Iris pigment epithelial cell (primary cell): ENCODE measurements at places on chromosomes 12 and 14.
A peak's percentile ranks its signal among the peaks of the same experiment; 100 is the strongest.

DNA sequence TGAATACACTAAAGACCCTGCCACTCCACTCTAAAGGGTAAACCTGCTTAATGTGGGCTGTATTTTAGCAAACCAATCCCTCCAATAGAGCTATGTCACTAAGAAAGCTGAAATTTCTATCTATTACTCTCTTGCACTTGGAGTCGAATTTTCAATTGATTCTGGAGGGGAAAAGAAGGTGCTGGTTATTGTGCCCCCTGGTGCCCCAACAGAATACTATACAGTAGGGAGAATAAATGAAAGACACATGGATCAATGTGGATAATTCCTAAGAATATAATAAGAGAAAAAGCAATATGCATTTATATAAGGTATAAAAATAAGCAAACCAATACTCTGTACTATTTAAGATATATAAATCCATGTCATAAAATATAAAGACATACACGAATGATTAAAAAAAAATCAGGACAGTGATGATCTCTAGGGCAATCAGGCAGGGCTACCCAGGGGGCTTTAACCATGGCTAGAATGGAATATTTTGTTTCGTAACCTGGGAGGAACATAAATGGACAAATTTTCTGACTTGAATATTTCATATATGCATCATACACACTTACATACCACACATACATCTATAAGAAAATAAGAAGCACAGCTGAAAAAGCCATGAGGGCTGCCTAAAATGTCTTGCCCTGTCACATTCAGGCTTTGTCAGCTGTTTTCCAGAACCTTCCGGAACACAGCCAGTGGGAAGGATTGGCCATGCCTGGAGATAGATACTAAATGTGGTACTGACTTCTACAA is 54.4 kb downstream of the EFCAB11 start:
- peak; percentile 41 for DNase-seq

- DNase-seq = no peak
Measured at GRCh38 chr12:131072451-131073230, 118.9 kb downstream of the ADGRD1 start.

GRCh38 chr14:63727231-63727735 is 582 bp downstream of the SGPP1 start:
- peak; percentile 49 for DNase-seq

DNA sequence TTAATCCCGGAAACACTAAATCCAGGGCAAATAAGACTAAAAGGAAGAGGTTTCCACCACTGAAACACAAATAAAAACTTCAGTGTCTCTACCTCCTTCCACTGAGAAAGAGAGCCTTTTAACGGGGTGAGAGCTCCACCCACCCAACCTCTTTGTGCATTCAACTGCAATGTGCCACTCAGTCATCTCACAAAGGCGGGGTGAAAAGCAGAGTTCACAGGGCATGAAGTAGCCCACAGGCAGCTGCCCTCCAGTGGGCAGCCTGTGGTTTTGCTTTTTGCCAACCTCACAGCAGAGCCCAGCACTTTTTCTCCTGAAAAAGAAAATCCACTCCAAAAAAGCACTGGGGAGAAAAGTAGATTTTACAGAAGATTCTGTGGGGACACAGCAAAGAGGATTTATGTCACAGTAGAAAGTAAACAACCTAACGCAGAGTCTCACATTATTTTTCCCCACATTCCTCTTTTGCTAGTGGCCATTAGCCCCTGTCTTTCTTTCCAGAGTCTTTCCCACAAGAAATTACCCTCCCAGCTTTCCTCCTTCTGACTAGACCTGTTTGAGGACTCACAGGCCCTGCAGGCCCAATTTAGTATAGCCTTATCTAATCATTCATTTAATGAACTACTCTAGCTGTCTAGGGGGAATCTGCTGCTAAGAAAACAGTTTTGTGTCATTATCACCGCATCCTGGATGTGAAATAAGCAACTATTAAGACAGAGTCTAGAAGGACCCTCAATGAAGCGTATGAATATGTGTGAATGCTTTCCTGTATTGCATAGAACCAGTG is 753.8 kb upstream of the FOXG1 start:
- DNase-seq = no peak

GRCh38 chr14:50381008-50381407 is 15.7 kb downstream of the CDKL1 start:
- DNase-seq = no peak

DNA sequence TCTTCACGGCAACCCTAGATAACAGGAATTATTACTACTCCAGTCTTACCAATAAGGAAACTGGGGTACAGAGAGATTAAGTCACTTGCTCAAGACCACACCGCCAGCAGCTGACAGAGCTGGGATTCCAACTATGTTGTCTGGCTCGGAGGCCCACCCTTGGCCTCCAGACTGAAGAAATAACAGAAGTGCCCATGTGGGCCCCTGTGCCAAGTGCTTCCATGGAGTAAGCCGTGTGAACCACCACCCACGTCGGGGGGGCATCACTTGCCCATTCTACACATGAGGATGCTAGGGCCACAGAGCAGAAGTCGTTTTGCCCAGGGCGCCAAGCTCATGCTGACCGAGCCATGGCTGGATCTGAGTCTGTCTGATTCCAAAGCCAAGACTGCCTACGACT is 926 bp upstream of the CMKLR1 start:
- no peak for DNase-seq

- DNase-seq = no peak
Measured at GRCh38 chr14:20184181-20184580, 6.5 kb upstream of the OR11G2 start.

GRCh38 chr12:55636853-55637252 is at the start of gene OR10P1:
OR10P1 (plus strand) TSS chr12:55636892; CDS start chr12:55636892, 0 bp downstream.
- DNase-seq = no peak

- DNase-seq = no peak
Measured at GRCh38 chr12:4723226-4723625, 3.0 kb downstream of the GALNT8 start.

DNA sequence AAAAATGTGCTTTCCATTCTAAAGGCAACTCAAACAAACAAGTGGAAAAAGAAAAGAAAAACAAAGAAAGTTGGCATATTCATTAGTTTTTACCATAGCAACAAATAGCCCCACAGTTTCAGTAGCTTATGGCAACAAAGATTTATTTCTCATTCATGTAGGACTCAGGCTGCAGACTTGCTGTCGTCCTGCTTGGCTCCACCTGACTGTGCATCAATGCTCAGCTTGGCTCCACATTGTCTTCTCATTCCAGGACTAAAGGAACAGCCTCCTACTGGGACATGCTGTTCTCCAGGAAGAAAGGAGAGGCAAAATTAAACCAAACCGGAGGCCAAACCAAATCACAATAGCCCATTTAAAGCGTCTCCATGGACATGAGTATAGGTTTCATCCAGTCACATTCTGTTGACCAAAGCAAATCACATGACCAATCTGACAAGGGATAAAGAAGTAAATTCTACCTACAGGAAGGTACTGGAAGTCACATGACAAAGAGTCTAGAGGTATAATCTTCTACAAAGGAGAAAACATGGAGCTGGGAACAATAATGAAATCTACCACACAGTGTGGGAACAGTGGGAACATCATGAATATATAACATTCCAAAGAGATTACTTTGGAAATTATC is 222.5 kb downstream of the PIK3C2G start:
- no peak for DNase-seq

DNA sequence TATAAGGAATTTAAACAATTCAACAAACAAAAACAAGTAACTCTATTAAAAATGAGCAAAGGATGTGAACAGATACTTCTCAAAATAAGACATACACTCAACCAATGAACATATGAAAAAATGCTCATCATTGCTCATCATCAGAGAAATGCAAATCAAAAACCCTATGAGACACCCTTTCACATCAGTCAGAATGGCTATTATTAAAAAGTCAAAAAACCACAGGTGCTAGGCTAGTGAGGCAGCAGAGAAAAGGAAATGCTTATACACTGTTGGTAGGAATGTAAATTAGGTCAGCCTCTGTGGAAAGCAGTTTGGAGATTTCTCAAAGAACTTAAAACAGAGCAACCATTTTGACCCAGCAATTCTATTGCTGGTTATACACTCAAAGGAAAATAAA is 52.0 kb downstream of the NAV3 start:
- no peak for DNase-seq

- no peak for DNase-seq
Measured at GRCh38 chr14:78075555-78076277, 94.5 kb upstream of the NRXN3 start.

DNA sequence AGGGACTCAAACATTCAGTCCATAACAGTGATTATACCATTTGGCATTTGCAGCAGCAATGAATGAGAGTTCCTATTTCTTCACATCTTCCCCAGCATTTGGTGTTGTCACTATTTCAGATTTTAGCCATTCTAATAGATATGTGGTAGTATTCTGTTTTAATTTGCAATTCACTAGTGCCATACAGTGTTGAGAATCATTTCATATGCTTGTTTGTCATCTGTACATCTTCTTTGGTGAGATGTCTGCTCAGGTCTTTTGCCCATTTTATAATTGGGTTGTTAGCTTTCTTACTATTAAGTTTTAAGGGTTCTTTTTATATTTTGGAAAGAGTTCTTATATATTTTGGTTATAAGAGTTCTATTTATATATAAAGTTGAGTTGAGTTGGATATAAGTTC is 276.5 kb downstream of the FUT8 start:
- no peak for DNase-seq

DNA sequence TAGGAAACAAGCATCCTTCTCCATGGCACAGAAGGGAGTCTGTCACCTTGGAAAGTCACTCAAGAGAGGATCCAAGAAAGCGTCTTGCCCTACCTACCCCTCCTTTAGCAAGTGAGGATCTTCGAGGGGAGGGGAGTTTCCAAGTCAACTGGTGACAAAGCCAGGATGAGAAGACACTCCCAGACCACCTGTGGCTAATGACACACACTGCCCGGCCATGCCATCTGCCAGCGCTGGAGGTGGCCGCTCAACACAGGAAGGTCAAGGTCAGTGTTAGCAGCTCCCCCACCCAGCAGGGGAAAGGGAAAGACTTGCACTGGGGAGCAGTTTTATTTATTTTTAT is 41.3 kb downstream of the ELK3 start:
- no peak for DNase-seq

GRCh38 chr12:30989754-30990153 is 63.2 kb downstream of the TSPAN11 start:
- peak; percentile 11 for DNase-seq

DNA sequence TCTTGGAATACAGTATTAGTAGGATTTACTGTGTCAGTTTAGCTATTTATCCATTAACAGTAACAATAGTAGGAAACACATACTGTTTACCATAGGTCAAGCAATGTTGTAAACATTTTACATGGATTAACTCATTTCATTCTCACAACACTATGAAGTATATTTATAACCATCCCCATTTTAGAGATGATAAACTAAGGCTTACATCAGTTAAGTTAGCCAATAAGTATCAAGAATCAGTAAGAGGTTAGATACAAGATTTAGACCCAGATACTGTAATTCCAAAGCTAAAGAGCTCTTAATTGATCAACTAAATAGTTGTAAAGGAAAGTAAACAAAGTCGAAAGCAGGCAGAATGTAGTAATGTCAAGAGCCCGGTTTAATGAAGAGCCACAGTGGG is 1.1 kb downstream of the SYNJ2BP start:
- no peak for DNase-seq

GRCh38 chr14:74804219-74804825 is 41.2 kb downstream of the YLPM1 start:
- DNase-seq = peak; percentile 58

DNA sequence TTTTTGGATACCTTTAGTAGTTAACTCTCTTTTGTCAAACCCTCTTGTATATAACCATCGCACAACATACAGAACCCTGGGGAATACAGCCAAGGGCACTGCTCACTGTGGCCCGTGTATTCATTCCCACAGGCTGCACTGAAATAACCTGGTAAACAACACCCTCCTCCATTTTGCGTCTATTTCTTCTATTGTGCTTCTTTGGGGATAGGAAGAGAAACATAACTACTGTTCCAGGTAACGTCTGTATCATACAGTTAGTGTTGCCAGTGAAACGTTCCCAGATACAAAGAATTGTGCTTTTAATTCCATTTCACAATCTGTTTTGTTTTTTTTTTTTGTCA is 9.6 kb downstream of the C12orf76 start:
- DNase-seq = no peak

GRCh38 chr12:48142818-48143674 is 14.3 kb downstream of the ASB8 start:
- no peak for DNase-seq

- no peak for DNase-seq
Measured at GRCh38 chr14:100837805-100838350, 12.0 kb downstream of the MEG3 start.

- DNase-seq = no peak
Measured at GRCh38 chr12:117279606-117280005, 81.8 kb downstream of the NOS1 start.

- DNase-seq = no peak
Measured at GRCh38 chr12:104598342-104599271, 141.9 kb downstream of the CHST11 start.

GRCh38 chr14:95495076-95495475 is 21.4 kb downstream of the SYNE3 start:
- DNase-seq = no peak

- peak; percentile 95 for DNase-seq
Measured at GRCh38 chr14:75981426-75982265, at the start of gene TGFB3. TGFB3 (minus strand) TSS chr14:75981995; CDS start chr14:75980893, 1,102 bp downstream.

- no peak for DNase-seq
Measured at GRCh38 chr14:68596701-68597100, 196.2 kb downstream of the ZFP36L1 start.

DNA sequence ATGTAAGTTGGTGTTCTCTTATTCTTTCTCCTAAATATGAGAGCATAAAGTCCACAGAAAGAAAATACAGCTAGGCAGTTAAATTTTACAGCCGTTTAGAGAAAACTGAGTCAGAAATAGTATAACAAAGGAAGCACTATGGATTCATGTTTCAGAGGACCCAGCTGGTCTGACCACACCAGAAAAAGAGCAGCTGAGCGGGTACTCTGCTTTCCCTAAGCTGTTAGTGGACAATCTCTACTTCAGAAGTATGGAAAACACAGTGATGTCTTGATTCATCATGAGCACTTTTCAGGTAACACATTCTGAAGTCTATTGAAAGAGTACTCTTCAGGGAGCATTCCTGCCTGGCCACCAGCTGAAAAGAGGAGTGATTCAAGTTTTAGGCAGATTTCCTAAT is 12.4 kb downstream of the PPM1H start:
- peak; percentile 3 for DNase-seq

DNA sequence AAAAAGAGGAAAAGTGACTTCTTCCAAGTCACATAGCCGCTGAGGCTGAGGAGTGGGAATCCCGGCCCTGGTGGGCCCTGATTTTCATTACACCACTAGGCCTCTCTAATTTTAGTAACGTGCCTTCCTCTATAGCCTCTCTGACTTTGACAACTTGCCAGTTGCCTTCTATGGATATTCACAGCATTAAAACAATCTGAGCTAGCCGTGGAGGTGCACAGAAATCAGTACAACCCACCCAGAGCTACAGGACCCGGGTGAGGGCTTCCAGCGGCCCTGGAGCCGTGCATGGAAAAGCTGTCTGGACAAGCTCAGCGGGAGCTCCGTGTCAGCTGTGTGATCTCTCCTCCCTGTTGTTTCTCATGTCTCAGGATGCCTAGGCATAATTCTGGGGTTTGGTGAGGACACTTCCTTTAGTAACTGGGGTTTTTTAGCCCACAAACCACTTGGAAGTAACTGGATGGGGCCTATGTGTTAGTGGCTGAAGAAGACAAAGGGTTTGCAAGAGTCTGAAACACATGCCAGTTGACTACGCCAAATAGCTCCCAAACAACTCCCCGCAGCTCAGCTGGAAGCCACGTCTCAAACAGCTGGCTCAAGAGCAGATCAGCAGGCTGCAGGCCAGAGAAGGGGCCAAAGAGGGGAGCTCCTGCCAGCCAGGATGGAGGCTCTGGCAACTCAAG is 53.0 kb downstream of the SSH1 start:
- DNase-seq = peak; percentile 89
